Endothelial cell (in vitro differentiated cells): ENCODE measurements at places on chromosomes 5 and 9.

DNA sequence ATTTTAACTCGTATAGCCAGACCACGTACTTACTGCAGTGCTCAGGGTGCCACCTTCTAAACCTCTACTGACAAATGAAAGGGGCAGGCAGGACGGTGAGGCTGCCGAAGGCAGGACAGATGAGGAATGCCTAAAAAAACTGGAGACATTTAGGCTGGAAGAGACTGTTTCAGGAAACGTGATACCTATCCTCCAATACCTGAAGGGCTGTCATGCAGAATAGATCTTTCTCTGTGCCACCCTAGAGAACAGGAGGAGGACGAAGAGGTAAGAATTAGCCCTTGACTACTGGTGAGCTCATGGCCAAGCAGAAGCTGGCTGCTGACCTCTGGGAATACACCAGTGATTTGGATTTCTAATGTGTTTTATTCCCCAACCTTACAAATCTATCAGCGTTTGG lies 139.4 kb downstream of the EFNA5 start:
- DNase-seq: no peak

GRCh38 chr9:88258024-88258423 lies 119.7 kb upstream of the SPATA31C2 start:
- DNase-seq: peak; percentile 53

DNA sequence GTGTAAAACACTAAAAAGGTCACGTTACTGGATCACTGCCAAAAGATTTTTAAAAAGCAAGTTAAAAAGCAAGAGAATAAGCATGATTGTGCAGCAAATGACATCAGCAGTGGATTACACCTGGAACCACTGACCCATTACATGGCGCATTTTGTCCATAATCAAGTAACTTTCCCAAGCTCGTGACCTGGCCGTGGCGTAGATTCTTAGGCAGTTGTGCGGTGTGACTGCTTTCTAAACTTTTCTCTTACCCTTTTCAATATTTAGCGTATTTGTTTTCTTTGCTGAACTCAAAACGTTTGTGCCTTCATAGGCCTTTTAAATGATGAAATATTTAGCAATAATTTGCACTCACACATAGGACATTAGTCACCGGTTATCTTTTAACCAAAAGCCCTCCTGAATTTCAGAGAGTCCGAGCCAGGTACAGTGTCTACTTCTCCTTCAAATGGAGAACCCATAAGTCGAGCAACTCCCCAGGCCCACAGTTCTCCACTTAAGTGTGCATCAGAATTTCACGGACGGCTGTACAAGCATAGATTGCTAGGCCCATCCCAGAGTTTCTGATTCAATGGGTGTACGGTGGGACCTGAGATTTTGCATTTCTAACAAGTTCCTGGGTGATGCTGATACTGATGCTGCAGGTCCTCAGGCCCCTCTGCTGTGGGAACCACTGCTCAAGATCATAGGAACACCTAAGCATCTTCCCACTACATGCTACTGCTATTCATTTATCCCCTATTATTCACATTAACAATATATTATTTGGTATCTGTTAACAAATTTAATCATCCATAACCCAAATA lies 144.4 kb downstream of the GLIS3 start:
- DNase-seq: no peak

- no peak for DNase-seq
Measured at GRCh38 chr9:116798521-116798920, 111.4 kb downstream of the TRIM32 start.

- no peak for DNase-seq
Measured at GRCh38 chr9:129987047-129987446, 55.9 kb downstream of the FNBP1 start.

DNA sequence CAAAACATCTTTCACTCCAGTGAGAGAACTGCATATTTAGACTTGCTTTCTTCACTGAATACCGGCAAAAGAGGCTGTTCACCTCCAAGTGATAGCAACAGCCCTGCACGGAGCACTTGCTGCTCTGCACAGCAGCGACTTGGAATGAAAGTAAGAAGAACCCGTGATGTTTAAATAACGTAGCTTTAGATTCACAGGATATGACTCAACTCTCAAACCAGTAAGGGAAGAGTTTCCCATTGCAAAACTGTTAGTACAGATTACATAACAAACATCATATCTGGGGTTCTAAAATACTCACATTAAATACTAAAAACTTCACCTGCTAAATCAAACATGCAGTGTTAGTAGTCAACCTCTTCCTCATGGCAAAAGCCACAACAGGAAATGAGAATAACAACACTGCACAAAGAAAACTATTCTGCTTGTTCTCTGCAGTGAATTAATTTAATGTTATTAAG lies 203.4 kb downstream of the MCTP1 start:
- no peak for DNase-seq

GRCh38 chr5:1051366-1051720 lies 42.7 kb downstream of the NKD2 start:
- no peak for DNase-seq

- no peak for DNase-seq
Measured at GRCh38 chr5:151182976-151183375, 25.4 kb upstream of the ANXA6 start.

GRCh38 chr5:95895771-95896170 lies 65.9 kb downstream of the ELL2 start:
- DNase-seq: no peak

DNA sequence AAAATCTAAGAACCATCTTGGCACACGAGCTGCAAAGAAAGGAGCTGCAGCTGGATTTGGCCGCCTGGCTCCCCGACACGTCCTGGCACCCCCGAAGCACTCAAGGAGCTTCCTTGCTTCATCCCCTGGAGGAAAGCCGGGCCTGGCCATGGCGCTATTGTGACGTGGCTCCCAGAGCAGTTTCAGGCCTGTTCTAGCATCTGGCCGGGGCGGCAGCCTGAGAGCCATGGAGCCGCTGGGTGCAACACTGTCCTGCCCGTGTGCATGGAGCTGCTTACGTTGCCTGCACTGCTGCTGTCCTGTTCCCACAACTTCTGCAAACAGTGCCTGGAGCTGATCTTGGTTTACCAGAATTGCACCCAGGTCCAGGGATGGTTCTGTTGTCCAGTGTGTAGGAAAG lies 63.5 kb downstream of the PTPDC1 start:
- DNase-seq: no peak

DNA sequence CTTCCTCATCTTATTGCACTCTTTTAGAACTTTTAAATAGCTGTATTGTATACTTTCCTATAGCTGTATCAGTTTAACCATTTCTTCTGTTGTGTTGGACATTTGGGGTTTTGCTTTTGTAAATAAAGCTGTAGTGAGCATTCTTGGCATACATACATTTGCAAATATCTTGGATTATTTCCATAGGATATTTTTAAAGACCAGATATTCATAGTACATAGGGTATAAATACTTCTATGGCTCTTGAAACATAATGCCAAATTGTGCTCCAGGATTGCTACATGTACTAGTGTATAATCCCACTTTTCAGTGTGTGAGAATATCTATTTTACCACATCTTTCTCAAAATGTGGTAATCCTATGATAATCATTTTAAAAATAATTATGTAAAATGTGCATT lies 51.2 kb downstream of the SCAMP1 start:
- DNase-seq: no peak

GRCh38 chr5:169029661-169030274 lies 271.2 kb downstream of the SLIT3 start:
- DNase-seq: no peak

DNA sequence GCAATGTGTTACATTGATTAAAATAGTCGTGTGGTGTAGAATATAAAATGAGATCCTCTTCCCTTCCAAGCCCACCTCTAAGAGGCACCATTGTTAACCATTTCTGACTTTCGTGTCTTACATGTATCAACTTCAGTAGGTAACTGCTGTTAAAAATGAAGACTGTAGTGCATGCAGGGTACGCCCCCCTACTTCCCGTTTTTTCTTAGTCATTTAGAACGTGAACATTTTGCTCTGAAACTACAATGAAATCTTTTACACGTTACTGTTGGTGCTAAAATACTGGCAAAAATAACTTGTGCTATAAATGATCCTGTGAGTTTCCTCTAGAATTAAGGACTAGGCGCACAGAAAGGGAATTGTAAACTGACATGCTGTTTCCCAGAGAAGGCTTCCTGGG lies 41.5 kb downstream of the WNK2 start:
- no peak for DNase-seq

- no peak for DNase-seq
Measured at GRCh38 chr9:982394-983230, 6.2 kb downstream of the DMRT3 start.

DNA sequence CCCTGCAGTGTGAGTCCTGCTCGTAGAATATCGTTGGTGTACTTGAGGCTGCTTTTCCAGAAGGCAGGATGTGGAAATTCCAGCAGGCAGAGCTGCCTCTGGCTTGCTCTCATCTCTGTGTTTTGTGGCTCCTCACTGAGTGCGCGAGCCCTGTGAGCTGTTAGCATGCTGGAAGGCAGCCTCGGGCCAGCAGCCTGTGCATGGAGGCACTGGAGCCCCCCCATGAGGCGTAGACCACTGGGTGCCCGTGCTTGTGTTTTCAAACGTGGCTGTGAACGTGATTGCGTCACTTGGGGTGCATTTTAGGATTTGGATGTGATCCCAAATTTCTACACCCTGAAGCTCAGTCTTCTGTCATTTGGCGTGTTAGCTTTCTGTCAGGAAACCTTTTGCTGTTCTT lies 3.2 kb downstream of the WDR5 start:
- DNase-seq: no peak

DNA sequence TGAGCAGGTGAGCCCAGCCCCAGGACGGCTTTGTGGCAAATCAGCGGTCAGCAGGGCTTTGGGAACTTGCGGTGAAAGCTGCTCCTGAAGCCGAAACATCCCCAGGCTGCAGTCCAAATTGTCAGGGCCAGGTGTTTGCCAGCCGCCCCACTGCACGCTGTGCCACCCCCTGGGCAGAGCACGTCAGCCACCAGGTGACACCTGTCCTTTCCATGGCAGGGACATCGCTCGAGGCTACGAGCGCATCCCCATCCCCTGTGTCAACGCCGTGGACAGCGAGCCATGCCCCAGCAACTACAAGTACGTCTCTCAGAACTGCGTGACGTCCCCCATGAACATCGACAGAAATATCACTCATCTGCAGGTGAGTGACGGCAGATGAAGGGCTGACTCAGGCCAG lies 64.4 kb upstream of the CACNA1B start:
- DNase-seq: no peak

DNA sequence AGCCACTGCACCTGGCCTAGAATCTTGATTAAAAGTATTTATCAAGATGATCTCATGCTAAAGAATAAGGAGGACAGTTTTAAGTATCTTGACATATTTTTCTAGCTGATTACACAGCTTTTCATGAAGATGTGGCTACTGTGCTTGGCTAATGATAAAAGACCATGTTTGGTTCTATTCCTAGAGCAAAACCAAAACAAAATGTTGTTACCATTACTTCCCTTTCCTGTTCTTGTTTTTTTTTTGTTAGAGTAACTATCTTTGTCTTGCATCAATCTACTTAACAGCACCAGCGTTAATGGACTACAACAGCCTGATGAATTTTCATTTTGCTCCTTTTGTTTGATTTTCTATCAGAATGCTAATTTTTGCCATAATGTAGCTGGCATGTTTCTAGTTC lies 86.2 kb upstream of the DHFR start:
- DNase-seq: no peak

GRCh38 chr5:2744485-2744884 lies 7.0 kb downstream of the IRX2 start:
- no peak for DNase-seq

DNA sequence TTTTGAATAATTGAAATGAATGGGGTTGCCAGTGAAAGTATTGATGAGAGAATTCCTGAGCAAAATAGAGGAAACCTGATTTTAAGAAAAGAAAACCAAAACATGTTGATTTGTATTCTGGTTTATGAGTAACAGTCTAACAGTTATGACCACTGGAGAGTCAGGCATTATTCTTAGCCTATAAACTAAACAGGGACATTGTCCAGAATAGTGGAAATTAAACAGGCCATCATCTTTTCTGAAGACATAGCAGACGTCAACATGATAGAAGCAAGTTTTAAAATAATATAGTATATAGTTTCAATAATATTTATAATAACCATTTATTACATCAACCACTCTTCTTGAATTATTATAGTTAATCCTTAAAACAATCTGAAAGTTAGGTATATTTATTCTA lies 178.3 kb upstream of the MPDZ start:
- no peak for DNase-seq

DNA sequence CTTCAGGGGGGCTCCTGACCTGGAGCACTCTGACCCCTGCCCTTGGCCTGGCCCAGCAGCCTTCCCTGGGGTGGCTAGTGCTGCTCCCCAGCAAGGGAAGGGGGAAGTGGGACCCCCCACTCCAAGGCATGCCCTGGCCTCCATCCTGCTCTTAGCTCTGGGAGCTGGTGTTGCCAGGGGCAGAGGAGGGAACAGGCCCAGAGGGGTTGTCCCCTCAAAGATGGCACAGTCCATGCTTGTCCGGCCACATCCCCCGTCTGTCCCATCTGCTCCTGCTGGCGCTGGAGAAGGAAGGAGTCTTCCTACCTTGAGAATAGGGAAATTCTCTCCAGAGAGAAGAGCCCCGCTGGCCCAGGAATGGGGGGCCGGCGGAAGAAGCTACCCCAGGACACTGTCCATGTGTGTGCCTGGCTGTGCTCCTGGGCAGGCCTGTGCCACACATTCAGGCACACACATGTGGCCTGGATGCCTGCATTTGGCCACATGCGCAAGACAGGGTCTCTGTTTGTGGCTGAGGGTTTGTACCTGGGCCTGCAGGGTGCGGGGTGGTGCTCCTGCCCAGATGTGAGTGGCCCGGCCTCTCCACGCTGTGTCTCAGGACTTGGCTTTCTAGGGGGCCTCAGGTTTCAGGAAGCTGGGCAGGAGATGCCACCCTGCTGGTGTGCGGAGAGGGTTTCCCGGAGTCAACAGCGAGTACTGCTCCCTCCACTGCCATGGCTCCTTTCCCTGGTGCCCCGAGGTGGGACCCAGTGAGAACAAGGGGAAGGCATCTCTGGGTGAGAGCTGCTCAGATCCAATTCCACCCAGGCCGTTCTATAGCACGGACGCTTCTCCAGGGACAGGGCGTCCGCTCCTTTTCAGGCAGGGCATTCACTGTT lies 247.1 kb downstream of the PBX3 start:
- no peak for DNase-seq

- no peak for DNase-seq
Measured at GRCh38 chr5:83375049-83375745, 96.3 kb upstream of the VCAN start.

GRCh38 chr9:120510816-120511215 lies 69.2 kb downstream of the CDK5RAP2 start:
- no peak for DNase-seq

DNA sequence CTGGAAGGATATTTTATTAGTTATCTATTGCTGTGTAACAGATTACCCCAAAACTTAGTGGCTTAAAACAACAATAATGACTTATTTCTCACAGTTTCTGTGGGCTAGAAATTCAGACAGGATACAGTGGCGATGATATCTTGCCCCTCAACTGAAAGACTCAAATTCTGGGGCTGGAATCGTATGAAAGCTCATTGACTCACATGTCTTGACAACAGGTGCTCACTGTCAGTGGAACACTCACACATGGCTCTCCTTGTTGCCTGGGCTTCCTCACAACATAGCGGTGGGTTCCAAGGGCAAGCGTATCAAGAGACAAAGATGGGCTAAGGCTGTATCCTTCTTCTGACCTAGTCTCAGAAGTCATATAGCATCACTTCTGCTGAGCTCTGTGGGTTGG lies 3.7 kb upstream of the GNPDA1 start:
- DNase-seq: no peak

GRCh38 chr9:107229241-107229741 lies 53.8 kb upstream of the RAD23B start:
- no peak for DNase-seq

- no peak for DNase-seq
Measured at GRCh38 chr5:168530621-168531150, 1.6 kb downstream of the FBLL1 start.
